ENCODE measurements at places on chromosomes 2 and 18.

GRCh38 chr2:79393806-79394484 is 118.9 kb upstream of the CTNNA2 start:
- DNase-seq = no peak

DNA sequence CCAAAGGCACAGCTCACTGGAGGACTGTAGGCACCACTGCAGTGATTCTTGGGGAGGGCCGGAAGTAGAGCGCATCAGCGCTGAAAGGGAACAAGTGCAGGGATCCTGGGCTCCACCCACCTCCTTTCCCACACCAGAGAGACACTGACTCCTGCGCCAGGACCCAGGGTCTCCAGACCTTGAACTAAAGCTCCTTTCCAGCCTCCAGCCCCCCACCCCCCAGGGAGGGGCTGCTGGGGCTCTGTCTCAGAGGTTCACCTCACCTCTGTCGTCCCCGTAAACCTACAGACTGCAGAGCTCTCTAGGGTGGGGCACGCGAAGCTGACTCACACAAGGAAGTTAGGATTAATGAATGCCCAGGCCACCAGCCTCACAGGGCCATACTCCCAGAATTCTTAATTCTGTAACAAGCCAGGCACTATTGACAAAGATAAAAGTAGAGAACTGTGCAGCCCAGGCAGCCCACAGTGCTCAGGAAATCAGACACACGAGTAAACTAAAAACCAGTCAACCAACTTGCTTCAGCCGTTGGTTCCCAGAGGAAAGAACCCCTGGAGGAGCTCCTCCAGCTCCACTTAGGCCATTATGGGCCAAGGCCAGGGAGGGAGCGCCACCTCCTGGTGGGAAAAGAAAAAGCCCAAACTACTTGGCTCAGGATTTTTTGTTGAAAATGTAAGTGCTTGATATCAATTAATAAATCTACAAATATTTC is 45.1 kb upstream of the ACAA2 start:
- DNase-seq = peak; percentile 73

DNA sequence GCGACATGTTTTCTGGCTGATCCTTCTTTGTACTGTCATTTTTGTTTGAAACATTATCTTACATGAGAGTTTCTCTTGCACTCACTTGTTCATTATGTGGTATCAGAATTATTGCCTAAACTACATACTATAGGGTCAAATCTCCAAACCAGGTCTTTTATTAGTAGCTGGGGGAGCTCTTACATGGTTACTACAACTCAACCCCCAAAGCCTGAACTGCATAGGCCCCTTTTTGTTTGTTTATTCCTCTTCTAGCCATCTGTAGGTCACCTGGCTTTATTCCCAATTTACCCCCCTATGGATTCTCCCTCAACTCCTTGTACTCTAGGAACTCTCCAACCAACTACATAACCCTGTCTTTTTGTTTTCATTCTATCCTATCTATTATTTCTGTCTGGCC is 46.7 kb downstream of the PUM2 start:
- DNase-seq = no peak

DNA sequence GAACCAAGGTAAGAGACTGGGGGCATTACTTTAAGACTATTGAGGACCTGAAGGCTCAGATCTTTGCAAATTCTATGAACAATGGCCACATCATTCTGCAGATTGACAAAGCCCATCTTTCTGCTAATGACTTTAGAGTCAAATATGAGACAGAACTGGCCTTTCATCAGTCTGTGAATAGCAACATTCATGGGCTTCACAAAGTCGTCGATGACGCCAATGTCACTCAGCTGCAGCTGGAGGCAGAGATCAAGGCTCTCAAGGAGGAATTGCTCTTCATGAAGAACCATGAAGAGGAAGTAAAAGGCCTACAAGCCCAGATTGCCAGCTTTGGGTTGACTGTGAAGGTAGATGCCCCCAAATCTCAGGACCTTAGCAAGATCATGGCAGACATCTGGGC is 43.8 kb upstream of the SLC4A10 start:
- DNase-seq = no peak

GRCh38 chr18:41906528-41907146 is 48.4 kb upstream of the PIK3C3 start:
- DNase-seq = no peak

- DNase-seq = no peak
These were observed 43.0 kb upstream of the CHMP1B start for GRCh38 chr18:11808001-11808855.

- no peak for DNase-seq
These were observed 114.7 kb downstream of the SH3BP4 start for GRCh38 chr2:235066490-235066889.

DNA sequence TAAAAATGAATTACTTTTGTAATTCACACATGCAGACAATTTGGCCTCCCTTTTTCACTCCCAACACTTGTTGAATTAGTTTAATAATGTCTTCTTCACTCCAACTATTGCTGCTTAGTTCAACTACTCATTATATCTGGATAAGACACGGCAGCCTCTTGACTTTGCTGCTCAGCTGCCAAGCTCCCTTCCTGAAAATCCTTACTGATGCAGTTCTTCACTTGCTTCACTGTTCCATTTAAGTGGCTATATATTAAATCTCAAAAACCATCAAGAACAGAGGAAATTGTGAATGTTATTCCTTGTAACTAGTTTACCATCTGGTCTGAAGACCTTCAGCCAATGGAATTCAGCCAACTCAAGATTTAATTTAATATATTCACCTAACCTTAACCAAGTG is 127.1 kb downstream of the NCOA1 start:
- no peak for DNase-seq

GRCh38 chr2:48148841-48149430 is 242.6 kb upstream of the FBXO11 start:
- DNase-seq = no peak

DNA sequence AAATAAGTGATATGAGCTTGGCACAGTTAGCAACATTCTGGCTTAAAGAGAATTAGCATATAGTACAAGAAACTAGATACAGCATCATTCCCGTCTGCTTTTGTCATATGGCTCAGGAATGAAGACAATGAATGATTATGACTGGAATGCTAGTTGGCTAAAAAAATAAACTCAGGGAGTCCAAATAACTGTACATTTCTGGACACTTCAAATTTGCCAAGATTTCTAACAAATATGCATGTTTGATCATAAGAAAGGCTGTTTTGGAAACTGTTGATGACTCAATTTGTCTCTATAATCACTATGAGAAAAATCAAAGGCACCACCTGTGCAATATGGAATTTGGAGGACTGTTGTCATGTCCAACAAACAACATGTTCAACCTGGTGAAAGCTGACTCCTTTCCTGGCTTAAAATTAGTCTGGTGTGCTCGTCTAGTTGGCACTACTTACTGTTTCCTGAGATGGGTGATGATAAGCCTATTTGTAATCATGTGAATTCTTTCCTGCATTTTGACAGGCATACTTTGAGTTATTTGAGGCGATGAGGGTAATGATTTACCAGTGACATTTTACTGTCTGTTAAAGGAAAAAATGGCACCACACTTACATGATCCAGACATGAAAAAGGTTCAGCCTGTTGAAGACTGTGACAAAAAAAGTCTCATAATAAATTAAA is 133.9 kb upstream of the CDH20 start:
- DNase-seq = no peak

DNA sequence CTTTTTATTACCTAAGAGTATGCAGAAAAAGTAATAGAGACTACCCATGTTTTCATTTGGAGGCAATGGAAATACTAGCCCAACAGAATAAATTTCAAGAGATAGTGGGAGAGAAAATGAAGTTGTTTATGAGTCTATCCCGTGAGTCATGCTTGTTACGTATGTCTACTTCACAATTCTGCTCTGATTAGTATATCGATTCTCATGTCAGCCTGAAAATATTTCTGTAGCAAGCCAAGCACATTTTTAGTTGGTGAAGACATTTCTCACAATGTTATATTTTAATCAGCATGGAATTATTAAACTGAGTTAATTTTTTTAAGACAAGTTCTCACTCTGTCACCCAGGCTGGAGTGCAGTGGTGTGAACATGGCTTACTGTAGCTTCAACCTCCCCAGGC is 346.1 kb downstream of the RPRM start:
- DNase-seq = no peak

DNA sequence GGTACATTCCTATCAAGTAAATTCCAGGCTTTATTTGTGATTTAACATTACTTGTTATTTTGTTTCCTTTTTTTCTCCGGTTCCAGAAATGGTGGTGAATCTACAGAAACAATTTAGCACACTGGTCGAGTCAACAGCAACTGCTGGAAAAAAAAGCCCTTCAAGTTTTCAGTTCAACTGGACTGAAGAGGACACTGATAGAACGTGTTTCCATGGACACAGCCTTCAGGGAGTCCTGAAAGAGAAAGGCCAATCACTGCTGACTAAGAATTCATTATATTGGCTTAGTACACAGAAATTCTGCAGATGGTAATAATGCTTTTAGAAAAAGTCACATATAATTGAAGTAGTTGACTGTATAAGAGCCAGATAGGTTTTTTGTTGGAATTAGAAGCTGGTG is 32.0 kb upstream of the GRHL1 start:
- DNase-seq = no peak

DNA sequence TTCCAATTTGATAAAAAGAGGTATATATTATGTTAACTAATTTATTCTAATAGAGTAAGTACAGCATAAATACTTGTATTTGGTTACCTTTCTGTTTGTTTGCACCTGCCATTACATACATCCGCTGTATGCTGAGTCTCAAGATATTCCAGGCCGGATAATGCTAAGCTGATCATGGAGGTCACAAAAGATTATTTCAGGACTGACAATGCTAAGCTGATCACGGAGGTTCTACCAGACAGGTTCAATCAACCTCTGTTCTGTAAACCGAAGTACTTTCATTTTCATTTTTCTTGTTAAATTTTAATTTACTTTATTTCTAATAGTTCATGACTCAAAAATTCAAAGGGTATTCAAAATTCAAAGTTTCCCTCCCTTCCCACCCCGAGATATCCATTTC is 31.1 kb downstream of the PNO1 start:
- DNase-seq = no peak

DNA sequence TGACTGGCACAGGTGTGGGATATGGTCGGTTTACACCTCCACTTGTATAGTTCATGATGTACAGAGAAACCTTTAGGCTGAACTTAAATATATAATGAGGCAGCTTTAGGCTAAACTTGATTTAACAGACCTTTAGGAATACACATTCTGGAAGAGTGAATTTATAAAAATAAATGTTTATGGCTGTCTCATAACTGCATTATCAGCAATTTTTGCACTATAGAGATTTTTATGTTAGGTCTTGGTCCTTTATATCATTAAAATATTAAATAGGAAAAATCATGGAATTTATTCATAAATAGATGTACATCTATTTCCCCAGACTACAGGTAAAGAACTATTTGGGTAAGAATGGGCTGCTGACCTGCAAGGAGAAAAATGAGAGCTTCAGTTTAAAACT is 19.8 kb downstream of the RAB27B start:
- DNase-seq = no peak

DNA sequence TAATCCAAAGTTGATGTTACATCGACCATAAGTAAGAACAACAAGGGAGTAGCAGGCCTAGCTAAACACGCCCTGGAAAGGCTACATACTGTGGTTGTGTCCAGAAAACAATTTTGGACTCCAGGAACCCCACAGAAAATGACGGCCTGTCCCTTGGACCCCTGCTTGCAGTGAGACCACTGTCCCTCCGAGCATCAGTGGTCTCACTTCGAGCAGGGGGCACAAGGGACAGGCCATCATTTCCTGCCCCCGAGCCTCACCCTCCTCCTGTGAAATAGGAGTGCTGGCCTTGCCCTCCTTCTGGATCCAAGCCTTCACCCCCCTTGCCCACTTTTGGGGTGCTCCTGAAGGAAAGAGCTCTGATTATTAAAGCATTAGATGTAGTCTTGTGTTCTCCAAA is 144.4 kb downstream of the CTIF start:
- no peak for DNase-seq

DNA sequence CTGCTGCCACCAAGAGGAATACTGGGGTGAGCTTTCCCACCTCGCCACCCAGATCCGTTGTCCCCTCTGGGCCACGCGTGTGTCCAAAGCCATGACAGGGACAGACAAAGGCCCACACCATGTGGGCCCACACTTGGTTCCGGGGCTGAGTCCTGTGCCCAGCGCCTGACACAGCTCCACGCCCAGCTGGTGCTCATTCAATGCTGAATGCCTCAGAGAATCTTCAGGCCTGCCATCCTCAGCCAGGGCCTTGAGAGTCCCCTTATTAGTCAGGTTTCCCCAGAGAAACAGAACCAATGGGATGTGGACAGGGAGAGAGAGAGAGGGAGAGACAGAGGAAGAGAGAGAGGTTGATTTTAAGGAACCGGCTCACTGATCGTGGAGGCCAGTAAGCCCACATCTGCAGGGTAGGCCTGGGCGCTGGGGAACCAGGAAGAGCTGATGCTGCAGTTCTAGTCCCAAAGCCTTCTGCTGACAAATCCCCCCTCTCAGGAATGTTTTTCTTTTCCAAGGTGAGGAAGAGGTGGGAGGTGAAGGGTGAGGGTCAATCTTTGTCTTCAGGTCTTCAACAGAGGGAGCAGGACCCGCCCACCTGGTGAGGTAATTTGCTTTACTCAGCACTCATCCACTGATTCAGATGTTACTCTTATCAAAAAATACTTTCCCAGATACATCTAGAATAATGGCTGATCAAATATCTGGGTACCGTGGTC is 10.2 kb upstream of the SPATA3 start:
- no peak for DNase-seq

- DNase-seq = no peak
These were observed 23.5 kb downstream of the HDLBP start for GRCh38 chr2:241291977-241292376.

DNA sequence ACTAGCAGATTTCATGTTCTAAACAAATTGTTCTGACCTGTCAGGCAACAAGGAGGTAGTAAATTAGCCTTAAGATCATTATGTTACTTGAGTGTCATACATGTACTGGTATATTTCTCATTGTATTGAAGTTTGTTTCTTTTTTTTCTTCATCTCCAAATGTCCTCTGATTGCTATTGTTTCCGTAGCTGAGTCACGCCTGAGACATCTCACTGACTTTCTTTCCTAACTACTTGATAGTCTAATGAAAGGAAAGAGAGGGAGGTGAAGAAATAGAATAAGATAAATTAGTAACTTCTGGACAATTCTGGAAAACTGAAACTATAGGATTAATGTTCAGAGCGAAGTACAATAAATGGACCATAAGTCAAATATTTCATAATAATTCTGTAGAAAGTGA is 1049.9 kb downstream of the TSN start:
- DNase-seq = no peak

- DNase-seq = no peak
These were observed 115.8 kb upstream of the SERTAD2 start for GRCh38 chr2:64769392-64770044.

- no peak for DNase-seq
These were observed 31.0 kb downstream of the COA5 start for GRCh38 chr2:98577313-98577712.

- DNase-seq = no peak
These were observed 761.2 kb upstream of the ACVR2A start for GRCh38 chr2:147083664-147084063.

GRCh38 chr2:101843471-101843870 is 146.0 kb downstream of the MAP4K4 start:
- DNase-seq = no peak
